Ureter (tissue), 1 donor: ENCODE measurements at places on chromosomes 5 and 9. TPM values are rescaled to one million over a fixed set of nuclear protein-coding genes. Genes with fewer than 3 reads are reported as not detected.

- no peak for DNase-seq
These were observed 179.9 kb upstream of the SEMA6A start for GRCh38 chr5:116754556-116754955.

DNA sequence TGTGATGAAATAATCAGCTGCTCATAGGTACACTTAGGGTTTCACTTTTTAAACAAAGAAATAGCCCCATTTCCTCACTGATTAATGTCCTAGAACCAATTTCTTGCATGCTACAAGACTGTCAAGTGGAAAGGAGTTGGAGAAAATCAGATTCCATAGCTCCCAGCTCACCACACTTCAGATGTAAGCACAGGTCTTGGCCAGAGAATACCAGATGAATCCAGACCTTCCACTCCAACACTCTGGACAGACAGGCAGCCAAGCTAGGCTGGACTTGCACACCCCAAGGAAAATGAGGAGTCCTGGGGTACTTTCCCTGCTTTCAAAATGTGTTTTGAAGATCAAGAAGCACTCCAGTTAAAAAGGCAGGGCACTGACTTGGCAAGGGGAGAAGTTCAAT lies 68.5 kb downstream of the KLHL3 start:
- no peak for DNase-seq

- no peak for DNase-seq
These were observed 79.3 kb upstream of the CCDC152 start for GRCh38 chr5:42677156-42677842.

- DNase-seq = peak; percentile 79
These were observed 8.2 kb upstream of the TOR4A start for GRCh38 chr9:137269231-137269772.

GRCh38 chr5:81254886-81255559 lies 21.9 kb downstream of the CKMT2 start:
- DNase-seq = no peak

Gene SPATA31D4
- total RNA-seq = not detected

Gene SMIM32
- not detected for total RNA-seq

DNA sequence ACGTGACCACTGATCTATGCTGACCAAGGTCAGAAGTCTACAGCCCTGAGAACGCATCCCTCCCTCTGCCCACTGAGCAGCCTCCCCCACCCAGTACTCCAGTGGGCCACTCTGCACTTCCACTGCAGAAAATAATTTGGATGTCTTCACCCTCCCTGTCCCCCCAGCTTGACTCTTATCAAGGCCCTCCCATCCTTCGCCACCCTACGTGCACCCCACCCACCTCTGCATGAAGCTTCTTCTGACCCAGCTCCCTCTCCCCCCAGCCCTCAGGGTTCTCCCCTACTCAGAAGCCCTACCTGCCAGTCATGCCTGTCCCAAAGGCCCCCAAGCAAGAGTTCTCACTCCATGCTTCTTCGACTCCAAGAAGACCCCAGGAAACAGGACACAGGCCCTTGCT lies 138.5 kb upstream of the FSTL4 start:
- DNase-seq = no peak

DNA sequence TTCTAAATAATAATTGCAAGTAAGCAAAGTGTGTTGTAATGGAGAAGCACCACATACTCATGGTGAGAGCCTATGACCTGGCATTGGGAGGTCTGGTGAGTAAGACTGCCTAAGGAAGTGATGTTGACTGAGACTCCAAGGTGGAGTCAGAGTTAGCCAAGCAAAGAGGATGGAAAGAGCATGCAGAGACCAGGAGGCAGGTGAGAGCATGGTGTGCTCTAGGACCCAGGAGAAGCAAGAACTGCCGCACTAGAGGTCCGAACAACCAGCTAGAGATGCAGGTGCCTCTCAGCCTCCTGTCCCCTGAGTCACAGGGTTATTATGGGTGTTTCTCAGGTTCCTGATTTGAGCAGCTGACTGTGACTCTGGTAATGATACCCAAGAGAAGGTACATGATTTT lies 27.3 kb downstream of the ANP32B start:
- DNase-seq = no peak

- DNase-seq = no peak
These were observed 49.5 kb downstream of the JAKMIP2 start for GRCh38 chr5:147733075-147733474.

Gene ABLIM3
- total RNA-seq = 101 TPM

DNA sequence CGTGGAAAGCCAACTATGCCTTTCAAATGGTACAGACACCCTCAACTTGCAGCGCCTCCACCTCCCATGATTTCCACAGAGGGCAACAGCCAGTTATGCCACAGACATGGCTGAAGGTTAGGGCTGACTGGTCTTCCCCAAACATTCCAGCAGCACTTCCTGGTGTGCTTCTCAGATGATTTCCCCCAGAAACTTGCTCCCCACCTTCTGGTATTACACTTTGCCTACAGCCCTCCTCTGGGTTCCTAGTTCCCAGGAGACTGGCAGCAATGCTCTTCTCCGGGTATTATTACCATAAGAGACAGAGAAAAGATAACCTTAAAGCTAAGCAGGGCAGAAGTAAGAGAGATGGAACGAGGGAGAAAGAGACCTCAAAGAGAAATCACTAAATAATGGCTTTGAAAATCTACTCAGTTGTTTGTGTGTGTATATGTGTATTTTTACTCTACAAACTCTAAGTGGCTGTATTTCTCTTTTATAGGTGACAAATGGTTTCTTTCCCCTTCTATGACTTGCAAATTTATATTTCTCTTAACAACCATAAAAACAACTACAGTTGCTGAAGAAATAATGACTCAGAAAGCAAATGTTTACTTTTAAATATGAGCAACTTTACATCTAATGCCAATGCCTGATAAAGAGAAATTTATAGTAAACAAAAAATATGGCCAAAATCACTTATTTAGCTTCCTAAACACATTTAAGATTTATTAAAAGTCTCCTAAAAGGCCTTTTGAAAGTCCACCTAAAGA lies 133.8 kb downstream of the PDE4D start:
- DNase-seq = no peak

- DNase-seq = no peak
These were observed 75.7 kb downstream of the TEK start for GRCh38 chr9:27184556-27185351.

GRCh38 chr5:74201334-74202081 lies 439.0 kb downstream of the ENC1 start:
- peak; percentile 57 for DNase-seq

GRCh38 chr9:37010180-37010579 lies 23.9 kb downstream of the PAX5 start:
- DNase-seq = no peak

- DNase-seq = no peak
These were observed 4.1 kb downstream of the OR2V1 start for GRCh38 chr5:181126841-181127240.

DNA sequence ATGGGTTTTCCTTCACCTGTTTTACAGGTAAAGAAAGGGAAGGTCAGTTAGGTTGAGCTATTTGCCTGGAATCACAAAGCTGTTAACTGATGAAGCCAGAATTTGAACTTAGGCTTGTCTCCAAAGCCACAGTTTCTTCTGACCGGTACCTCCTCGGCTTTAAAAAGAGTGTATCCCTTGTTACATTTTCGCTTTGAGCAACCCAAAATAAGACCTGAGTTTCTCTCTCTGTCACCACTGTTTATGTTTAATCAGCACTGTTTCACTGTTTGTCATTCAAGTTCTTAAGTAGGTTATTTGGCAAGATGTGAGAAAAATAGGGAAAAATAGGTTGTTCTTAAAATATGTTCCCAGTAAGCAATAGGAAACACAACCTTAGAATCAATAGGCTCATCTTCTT lies 84.6 kb downstream of the VCAN start:
- DNase-seq = no peak

DNA sequence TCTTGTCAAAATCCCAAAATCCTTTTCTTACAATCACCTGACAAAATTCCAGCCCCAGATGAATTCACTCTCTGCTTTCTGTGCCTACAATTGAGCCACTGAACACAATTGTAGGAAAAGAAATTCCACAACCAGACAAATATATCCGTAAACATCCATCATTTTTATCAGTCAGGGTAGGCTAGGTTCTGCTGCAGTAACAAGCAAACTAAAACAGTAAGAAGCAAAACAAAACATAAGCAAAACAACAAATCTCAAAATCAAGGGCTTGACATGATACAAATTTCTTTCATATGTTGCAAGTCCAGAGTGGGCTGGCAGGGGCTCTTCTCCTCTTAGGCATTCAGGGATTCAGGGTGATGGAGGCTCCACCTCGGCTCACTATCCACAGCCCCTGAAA lies 114.2 kb upstream of the MAN2A1 start:
- no peak for DNase-seq

DNA sequence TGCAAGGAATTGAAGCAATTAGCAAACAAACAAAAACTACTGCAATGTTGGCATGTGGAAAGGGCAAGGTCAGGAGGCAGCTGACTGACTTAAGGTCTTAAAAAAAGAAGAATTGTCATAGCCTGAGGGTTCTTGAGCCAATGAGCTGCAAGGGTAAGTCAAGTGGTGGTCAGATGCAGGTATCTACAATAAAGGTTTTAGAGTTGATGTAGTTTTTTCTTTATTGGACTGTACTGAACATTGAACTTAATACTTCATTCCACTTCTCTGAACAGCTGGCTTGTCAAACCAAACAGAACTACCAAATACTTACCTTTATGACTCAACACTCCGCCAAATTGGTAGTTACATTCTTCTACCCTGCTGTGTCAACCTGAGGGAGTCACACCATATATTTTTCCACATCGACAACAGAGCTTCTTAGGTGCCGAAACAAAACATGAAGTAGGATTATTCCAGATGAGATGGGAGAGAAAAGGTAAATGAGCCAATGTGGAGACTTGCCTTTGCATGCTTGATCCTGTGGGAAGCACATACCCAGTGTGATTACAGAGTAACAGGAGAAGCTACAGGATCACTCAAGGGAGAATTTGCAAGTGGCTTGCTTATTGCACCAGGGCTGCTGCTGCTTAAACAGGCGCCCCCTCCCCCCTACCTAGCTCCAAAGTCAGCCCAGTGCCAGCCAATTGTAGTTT lies 35.3 kb downstream of the EQTN start:
- no peak for DNase-seq

GRCh38 chr9:80968611-80969010 lies 720.7 kb downstream of the TLE1 start:
- no peak for DNase-seq

GRCh38 chr5:151070449-151070848 lies 10.4 kb downstream of the TNIP1 start:
- no peak for DNase-seq

DNA sequence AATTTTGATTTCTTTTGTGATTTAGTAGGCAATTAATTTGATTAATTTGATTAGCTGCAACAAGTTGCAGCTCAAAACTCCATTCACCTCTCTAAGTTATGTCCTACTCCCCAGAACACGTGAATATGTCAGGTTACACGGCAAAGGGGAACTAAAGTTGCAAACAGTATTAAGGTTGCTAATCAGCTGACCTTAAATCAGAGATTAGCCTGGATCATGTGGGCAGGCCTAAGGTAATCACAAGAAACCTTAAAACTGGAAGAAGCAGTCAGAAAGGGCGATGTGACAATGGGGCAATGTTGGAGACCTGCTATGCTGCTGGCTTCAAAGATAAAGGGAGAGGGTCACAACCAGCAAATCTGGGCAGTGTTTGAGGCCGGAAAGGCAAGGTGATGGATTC lies 47.3 kb upstream of the ANXA1 start:
- DNase-seq = no peak

- DNase-seq = peak; percentile 66
These were observed 9.3 kb upstream of the ZDHHC12 start for GRCh38 chr9:128733256-128733655.

DNA sequence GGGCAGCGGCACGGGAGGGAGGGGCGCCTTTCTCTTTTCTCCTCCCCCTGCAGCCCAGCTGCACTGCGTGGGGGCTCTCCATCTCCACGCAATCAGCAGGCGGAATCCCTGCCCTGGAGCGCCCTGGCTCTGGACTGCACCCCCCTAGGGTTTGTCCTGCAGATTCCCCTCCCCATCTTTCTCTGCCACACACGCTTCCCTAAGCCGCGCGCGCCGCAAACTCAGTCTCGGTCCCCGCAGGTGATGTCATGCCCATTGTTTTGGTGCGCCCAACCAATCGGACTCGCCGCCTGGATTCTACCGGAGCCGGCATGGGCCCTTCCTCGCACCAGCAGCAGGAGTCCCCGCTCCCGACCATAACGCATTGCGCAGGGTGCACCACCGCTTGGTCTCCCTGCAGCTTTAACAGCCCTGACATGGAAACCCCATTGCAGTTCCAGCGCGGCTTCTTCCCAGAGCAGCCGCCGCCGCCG lies at the start of gene KCNN2:
Gene KCNN2 (plus strand): TSS at position 347 of the 473 bp plus-strand sequence. CDS start 70 bp downstream, at position 417.
- DNase-seq = peak; percentile 84

Gene GFI1B
- not detected for total RNA-seq

GRCh38 chr5:148791334-148791667 lies 35.1 kb upstream of the ADRB2 start:
- DNase-seq = no peak

DNA sequence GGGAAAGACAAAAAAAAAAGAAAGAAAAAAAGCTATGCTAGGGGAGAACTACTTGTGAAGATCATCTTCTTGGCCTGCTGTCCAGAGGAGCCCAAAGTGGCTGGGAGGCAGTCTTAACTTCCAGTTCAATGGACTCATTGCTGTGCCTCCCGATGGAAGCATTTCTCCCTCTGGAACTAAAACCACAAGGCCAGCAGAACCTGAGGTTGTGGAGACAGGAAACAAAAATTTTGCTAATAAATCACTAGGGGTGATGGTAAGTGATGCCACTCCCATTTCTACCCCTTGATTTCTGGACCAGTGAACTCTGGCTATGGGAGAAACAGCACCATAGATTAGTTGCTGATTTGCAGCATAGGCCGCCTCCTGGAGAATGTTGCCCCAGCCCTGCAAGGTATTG lies 123.4 kb upstream of the NFIL3 start:
- no peak for DNase-seq

- no peak for DNase-seq
These were observed 9.3 kb upstream of the EDIL3 start for GRCh38 chr5:84393969-84394368.

DNA sequence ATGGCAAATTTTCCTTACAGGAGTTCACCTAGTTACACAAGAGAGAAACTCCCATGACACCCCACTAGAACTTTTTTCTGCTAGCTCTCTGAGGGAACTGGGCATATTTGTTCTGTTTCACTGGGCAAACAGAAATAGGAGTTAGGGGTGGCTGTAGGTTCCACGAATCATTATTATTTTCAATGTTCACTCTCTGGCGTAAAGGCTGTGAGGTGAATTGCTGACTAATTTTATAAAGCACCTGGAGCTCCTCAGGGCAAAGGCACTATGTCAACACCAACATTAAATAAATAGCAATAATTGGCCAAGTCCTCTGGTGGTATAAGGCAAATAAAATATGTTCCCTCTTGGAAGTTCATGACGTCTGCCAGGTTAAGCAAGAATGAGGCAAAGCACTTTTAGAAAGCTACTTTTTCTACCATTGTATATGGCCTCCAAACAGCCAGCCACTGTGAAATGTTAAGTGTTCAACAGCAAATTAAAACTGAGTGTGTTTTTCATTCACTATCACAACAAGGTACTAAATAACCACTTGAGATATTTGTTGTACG lies 344.6 kb downstream of the PDE4D start:
- no peak for DNase-seq
